ENCODE measurements at places on chromosomes 7 and 10. TPM values are rescaled to one million over a fixed set of nuclear protein-coding genes. Genes with fewer than 3 reads are reported as not detected.

DNA sequence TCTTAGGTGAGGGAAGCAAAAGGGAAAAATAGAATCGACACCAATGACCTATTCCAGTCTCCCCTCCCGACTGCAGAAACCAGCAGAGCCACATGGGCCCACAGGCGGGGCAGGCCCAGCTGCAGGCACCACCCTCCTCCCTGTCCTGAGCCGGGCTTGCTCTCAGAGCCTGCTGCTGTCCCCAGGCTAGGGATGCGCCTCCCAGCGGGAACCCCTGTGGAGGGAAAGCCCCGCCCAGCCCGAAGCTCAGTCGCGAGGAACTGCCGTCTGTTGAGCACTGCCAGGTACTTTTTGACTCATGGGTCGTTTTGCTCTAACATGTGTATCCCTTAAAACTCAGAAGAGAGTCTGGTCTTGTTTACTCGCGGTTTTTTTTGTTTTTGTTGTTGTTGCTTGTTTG is 124.5 kb upstream of the RET start:
- DNase-seq: peak; percentile 85

DNA sequence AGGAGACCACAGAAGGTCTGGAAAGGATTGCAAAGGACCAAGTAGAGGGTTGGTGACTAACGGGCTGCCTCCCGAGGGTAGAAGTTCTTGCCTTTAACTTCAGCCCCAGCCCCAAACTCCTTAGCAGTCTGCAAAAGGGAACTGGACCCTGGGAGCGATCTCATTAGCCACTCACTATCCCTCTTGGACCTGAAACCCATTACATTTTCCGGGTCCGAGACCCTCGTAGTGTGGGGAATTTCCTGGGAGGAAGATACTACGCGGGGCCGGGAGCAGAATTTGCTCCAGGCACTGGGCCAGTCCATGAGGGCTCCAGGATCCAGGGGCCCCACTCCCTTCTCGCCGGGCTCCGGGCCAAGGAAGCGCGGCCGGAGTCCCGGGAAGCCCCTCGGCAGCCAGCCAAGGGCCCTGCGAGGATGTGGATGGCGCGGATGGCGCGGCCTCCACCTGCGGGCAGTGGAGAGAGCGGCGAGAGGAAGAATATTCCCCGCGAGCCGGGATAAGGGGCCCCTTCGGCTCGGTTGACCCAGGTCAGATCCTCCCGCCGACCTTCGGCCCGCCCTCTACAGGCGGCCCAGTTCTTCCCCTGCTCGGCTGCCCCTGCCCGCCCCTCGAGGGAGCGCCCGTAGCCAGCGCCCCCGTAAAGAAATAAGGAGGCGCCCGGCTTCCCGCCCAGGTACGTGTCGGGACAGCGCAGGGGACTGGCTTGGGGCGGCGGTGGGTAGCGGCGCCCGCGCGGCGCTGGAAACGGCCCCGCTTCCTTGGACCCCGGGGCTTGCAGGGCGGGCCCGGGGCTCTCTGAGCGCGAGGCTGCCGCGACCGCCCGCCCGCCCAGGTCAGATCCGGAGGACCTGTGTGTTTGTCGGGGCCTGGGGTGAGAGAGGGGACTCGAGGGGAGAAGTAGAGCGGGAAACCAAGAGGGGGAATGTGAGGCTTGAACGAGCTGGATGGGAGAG is at the start of gene MYO3A:
MYO3A (plus strand) TSS at position 577 of the 956 bp plus-strand sequence. CDS start 17,882 bp downstream, outside the sequence.
- DNase-seq: no peak

GRCh38 chr10:114767986-114768821 is 53.4 kb upstream of the FHIP2A start:
- DNase-seq: no peak

DNA sequence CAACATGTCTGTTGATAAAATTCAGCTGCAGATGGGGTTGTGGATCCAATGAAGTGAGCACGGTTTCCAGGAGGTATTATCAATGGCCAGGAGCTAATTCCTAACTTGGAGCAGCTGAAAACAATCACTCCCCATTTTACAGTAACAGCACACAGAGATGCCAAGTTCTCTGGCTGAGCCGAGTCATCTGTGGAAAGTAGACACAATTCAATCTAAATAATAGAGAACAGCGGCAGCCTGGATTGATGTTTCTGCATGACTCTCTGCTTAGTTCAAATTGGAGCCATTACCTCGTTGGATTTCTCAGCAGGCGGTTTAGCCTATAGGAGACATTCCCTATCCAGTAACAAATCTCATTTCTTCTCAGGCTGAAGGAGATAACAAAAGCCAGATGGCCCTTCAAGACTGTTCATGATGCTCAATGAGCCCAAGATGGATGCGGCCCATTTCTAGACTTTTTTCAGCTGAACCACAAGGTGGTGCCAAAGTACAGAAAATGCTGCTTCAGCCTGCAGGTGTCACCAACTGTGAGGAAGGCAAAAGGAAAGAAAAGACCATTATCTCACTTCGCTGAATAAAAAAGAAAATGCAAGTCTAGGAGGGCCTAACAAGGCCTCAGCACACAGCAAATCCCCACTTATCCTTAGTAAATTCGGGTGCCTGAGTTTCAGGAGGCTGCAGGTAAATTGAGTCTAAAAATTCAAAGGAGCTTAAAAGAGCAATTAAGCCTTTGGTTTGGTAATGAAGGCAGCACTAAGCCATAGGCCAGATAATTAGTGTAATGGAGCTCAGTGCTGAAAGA is 83.7 kb downstream of the SLC16A9 start:
- no peak for DNase-seq

DNA sequence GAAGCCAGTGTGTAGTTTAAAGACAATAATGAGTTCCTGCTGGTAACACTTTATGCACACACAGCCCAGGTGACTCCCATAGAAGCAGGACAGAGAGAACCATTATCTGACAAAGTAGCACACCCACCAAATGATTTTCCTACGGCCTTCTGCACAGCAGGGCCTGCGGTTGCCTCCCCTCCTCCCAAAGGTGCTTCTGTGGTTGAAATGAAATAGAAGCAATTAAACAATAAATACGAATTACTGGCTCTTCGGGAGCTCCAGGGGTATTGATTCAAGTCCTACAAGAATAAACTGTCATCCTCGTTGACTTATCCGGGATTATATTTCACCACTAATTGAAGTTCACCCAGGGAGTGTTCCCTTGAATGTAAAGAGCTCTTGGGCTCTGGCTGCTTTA is 172.1 kb downstream of the ACTR3B start:
- no peak for DNase-seq

- peak; percentile 94 for DNase-seq
Measured at GRCh38 chr10:31129271-31129670, 97.6 kb upstream of the ZNF438 start.

DNA sequence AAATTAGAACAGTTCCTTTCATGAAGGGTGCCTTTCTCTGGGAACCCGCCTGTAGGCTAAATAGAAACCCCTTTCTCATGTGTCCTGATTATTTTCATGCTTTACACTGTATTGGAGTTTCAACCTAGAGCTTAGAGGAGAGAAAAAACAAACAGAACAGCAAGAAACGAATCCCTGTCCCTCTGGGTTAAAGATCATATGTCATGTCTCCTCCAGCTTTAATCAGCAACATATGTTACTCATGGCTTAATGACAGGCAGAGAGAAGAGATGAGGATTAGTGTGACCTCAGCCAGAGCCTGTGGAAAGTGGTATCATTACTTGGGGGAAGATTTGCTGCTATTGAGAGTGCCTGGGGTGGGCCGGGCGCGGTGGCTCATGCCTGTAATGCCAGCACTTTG is 32.1 kb downstream of the CRCP start:
- no peak for DNase-seq

ARL3 gene
- total RNA-seq: 7.4 TPM

- no peak for DNase-seq
Measured at GRCh38 chr7:149870701-149871483, 2.9 kb upstream of the ATP6V0E2 start.

GRCh38 chr7:27151931-27152815 is at the start of gene HOXA3:
Gene HOXA3 (minus strand): TSS chr7:27152583. CDS start chr7:27110640, 41,943 bp downstream.
- DNase-seq: no peak

GIMAP1 gene
- 5.2 TPM for total RNA-seq
